CD4-positive, alpha-beta T cell (primary cell): ENCODE measurements at places on chromosomes 12 and 14.

- no peak for DNase-seq
Measured at GRCh38 chr14:88359500-88359899, 26.0 kb upstream of the SPATA7 start.

DNA sequence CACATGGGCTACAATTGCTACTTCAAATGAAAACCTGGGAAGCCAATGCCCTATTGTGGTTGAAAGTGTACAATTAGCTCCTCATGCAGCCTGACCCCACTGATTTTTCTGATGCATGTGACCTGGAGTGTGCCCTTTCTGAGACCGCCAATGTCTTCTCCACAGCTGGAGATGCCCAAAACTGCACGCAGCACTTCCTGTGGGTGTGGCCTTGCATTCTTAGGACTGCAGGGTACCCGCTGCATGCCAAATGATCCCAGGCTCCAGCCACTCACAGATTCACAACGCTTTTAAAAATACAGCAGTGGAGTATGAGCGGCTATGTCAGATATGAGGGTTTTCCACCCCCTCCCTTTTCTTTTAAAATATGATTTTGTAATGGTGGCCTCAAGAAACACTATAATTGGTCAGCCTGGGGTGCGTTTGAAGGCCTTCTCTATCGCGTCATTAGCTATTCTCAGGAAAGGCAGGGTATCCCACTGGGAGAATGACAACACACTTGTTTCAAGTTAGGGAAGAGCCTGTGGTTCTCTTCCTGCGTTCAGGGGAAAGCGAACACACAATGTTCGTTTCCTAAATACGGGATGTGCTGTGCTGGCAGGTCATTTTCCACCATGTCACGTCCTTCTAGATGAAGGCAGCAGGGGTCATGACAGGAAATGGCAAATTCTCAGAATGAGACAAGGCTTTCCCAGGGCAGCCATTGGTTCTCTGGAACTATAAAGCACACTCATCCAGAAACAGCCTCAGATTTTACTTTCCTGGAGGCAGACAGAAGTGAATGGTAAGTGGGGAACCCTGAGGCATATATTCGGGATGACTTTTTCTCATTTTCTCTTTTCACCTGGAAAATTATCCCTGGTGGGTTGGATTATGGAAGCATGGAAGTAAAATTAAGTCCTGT is at the start of gene APOLD1:
Gene APOLD1, plus strand, starts transcription at position 749 of the 904 bp plus-strand sequence. Its CDS starts 33 bp downstream, at position 782.
- no peak for DNase-seq

DNA sequence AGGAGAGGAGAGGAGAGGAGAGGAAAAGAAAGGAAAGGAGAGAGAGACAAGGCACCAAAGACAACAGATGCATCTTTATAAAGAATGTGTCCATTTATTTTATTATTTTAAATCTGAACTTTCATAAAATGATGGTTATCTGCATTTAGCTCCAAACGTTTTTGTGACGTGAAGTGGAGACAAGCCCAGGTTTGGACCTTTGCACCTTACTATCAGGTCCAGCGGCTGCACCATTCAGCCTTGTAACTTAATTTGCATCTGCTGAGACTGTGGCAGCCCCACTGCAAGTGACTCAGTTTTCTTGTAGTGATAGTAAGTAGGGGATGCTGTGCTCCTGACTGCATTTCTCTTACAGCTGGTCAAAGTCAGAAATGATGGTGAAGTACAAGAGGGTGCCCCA is 130.7 kb downstream of the NTF3 start:
- DNase-seq = no peak

- no peak for DNase-seq
Measured at GRCh38 chr12:96045566-96045965, 10.2 kb upstream of the LTA4H start.

GRCh38 chr12:74922117-74922516 is 287.5 kb downstream of the KCNC2 start:
- DNase-seq = no peak

GRCh38 chr12:109166371-109166770 is 50.0 kb downstream of the ACACB start:
- DNase-seq = no peak

DNA sequence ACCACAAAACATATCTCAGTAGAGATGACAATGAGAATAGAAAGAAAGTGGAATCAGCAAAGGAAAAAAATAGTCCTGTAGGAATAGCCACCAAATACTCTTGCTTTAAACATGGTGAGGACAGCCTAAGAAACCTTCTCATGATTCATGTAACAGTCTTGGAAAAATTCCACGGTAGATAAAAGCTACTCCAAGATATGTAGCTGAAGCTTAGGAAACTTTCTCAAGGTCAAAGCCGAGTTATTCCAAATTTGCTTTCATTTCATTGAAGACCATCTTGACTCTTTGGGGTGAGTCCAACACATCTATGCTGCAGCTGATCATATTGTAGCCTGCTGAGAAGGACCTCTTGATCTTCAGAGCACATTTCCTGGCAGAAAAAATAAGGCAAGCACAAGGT is 157.6 kb downstream of the PAH start:
- DNase-seq = no peak

- DNase-seq = no peak
Measured at GRCh38 chr12:52942901-52943181, 6.1 kb upstream of the KRT18 start.

DNA sequence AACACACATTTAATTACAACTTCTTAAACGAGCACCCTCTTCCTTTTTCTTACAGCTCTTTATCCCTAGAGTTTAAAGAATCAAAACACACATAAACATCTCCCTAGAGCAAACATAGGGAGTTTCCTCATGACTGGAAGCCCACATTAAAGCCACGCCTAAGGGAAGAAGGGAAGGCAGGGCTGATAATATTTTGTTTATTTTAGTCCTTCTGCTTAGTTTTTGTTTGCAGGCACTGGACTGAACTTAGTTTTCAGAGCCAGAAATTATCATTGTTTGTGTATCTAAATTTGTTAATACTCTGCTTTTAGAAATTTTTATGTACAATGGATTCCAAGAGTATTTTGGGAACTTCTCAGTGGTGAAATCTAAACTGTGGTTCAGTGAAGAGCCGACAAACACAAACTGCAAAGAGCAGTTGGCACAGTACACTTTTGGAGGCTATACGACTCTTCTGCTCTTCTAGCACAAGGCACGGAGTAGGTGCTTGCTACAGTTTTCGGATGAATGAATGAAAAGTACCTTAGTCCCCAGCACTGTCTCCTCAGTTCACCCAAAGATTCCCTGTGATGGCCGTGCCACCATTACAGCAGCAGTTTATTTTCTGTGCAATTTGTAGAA is 17.6 kb upstream of the AMIGO2 start:
- DNase-seq = no peak

- DNase-seq = no peak
Measured at GRCh38 chr14:61911574-61911973, 149.4 kb downstream of the SNAPC1 start.

- no peak for DNase-seq
Measured at GRCh38 chr14:92906823-92907222, 16.1 kb upstream of the CHGA start.

- no peak for DNase-seq
Measured at GRCh38 chr12:55499810-55500252, 7.7 kb downstream of the OR6C68 start.

DNA sequence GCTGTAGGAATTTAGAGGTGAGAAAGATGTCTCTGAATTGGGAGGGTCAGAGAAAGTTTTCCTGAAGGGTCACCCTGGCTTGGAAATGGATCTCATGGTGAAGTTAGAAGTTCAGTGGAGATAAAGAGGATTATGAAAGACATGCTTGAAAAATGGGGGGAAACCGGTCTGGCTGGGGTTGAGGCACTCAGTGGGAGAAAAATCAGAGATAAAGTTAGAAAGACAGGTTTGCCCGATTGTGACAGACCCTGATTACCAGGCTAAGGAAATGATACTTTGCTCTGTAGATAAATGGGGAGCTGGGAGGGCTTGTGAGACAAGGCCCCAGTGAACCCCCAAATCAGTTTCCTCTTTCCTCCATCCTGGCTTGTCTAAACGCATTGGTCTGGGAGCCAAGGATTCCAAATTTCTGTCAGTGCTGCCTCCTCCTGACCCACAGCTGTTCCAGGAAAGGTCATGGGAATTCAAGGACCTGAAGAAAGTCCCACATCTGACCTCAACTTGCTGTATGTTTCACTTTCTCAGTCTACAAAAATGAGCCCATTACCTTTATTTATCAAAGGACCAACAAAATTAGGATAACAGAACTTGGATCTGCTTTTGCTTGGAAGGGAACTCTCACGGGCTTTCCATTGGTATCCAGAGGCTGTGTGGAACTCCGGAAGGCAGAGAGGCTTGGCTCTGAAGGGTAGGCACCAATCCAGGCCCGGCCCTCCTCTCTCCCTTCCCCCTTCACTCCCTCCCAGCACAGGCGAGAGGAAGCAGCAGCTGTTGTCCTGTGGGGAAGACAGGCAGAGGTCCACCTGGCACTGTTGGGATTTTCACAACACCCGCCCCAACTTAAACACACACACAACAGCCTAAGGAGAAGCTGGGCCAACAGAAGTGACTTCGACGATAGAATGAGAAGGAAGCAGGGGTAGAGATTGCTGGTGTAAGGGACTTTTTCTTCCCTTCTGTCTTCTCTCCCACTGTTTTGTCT is 3.4 kb upstream of the RNASE7 start:
- no peak for DNase-seq

DNA sequence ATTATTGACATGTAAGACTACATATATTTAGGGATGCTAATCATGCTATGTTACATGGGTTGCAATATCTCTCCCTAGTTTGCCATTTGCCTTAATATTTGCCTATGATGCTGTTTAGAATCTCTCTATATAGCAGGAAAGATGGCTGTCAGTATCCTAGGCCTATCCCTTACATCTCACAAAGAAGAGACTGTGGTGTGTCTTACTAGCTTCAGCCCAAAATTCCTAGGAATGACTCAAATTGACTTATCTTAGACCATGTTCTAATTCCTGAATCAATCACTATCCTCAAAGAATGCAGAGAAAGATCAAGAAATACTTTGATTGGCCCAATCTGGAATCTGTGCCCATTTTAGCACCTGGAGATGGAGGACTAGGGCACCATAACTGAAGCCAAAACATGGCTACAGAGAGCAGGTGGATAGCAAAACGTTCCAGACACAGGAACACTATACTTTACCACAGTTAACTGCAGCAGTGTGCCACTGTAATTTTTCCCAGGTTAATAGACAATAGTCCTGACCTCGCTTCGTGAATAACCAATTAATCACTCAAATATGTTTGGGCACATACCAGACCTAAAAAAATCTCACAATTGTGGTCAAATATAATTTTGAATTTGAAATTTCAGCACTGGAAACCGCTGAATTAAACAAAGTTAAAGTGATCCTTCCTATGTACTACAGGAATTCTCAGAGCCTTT is 32.7 kb upstream of the GLIPR1 start:
- no peak for DNase-seq

GRCh38 chr14:88166616-88167015 is 156.5 kb downstream of the KCNK10 start:
- DNase-seq = no peak

DNA sequence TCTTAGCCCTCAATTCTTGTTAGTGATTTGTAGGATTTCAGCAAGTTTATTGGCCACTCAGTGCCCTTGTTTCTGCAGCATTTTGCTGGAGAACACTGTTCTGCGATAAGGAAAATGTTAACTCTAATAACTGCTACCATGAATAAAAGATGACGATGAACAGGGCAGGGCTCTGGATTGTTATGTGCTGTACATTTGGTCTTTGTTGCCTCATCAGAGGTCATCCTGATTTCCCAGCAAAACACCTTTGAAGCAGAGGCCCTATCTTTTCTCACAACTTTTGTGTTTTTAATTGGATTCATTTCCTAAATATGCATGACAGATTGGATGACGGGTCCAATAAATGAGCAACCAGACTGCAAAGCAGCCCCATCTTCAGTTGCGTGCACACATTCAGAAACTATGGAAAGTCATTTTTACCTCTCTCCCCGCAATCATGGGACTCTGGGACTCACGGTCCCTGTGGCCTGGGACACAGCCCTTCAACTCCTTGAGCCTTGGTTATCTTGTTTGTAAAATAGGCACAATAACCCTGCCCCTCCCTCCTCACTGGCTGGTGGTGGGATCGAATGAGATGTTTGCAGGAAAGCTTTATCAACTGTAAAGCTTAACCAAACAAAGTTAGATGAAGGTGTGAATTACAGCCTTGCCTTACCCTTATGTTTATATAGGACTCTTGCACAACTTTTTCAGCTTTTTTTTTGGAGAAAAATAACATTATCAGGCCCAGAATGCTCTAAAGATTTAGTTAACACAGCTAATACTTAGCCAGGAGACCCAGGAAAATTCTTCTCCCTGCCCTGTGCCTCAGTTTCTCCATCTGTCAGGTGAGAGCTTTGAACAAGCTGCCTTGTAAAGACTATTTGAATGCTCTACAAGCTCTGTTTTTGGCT is 45.4 kb downstream of the RPH3A start:
- no peak for DNase-seq

DNA sequence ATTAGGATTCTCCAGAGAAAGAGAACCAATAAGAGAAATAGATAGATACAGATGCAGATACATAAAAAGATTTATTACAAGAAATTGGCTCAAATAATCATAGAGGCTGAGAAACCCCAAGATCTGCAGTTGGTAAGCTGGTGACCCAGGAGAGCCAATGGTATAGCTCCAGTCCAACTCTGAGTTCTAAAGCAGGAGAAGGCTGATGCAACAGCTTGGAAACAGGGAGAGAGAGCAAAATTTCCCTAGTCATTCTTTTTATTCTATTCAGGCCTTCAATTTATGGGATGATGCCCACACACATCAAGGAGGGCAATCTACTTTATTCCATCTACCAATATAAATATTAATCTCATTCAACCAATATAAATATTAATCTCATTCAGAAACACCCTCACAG is 218.2 kb downstream of the PRKD1 start:
- no peak for DNase-seq

DNA sequence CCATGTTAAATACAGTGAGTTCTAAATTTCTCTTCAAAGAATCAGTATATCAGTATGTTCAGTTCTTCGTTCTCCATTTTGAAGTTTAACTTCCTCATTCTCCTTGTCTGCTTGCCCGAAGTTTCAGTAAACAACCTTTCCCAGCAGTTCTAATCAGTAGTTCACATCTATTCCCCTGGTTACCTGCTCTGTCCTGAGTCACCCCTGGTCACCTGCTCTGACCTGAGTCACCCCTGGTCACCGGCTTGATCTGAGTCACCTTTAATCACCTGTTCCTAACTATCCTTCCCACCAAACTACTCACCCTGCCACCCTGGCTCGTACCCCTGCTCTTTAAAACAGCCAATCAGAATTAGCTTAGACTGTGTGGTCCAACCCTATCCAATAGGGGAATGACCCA is 9.4 kb upstream of the OR10G3 start:
- DNase-seq = no peak

- no peak for DNase-seq
Measured at GRCh38 chr12:71432936-71433335, 6.7 kb upstream of the LGR5 start.

- no peak for DNase-seq
Measured at GRCh38 chr14:102898776-102899515, 23.5 kb upstream of the AMN start.

GRCh38 chr12:61956545-61956944 is 303.7 kb upstream of the USP15 start:
- DNase-seq = no peak

- DNase-seq = no peak
Measured at GRCh38 chr12:40511341-40511740, 180.9 kb upstream of the CNTN1 start.

GRCh38 chr14:81625343-81625742 is 91.7 kb upstream of the SEL1L start:
- no peak for DNase-seq

GRCh38 chr12:58342736-58343135 is 401.4 kb downstream of the ATP23 start:
- no peak for DNase-seq
